Activated T-helper 1 cell treated with anti-CD3 and anti-CD28 coated beads, Interleukin-2, amount 50 U/mL, for 16 hours (primary cell): ENCODE measurements at places on chromosomes 4 and X.

DNA sequence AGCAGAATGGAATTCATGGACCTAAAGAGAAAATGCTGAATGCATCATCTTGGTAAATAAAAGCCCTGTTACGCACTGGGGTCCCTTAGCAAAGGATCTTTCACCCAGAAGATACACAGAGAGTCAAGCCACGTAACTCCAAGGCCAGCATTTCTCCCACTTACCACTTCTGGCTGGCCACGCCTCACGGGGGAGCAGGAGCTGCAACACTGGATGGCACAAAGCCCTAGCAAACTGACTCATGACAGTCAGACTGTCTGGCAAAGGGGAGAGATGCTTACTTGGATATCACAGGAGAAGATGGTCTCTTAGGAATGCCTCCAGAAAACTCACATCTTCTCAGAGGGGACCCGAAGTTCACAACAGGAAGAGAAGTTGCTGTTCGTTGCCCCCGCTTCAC is 51.4 kb upstream of the BCLAF3 start:
- no peak for DNase-seq

DNA sequence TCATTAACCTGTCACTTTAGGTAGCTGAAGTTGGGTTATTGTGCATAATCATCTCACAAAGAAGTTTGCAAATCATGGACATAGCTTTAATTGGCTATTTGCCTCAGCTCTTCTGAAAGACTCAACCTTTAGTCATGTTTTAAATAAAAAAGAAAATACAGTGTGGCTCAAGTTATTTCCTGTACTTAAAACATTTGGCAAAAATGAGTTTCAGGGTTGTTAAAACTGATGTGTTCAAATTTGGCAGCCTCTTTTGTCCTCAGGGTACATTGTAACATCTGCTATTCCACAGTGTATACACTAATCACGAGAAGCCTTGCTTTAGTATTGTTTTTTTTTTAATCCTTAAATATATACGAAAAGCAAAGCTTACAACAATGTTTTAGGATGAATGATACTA is 31.5 kb upstream of the HPGD start:
- no peak for DNase-seq

- no peak for DNase-seq
Measured at GRCh38 chr4:157701695-157701994, 471.2 kb downstream of the GASK1B start.

GRCh38 chr4:150155391-150155790 is 77.1 kb downstream of the DCLK2 start:
- no peak for DNase-seq

DNA sequence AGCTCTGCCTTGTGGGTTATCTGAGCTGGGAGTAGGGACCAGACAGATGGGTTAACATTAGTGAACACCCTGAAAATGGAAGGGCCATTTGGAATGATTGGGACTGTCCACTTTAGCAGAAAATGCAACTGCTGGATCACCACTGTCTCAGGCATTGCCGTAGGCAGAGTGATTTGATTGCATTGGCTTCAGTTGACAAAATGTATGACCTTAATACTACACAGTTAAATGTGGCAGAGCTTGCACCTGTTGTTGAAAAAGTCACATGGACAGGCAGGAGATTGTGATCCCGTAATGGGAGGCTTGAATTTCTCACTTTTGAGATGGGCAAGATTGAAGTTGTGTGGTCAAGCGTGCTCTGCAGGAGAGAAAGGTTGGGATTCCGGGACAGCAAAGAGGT is 166.5 kb upstream of the PUDP start:
- no peak for DNase-seq

GRCh38 chr4:81802285-81802846 is 330.7 kb upstream of the RASGEF1B start:
- DNase-seq: no peak

DNA sequence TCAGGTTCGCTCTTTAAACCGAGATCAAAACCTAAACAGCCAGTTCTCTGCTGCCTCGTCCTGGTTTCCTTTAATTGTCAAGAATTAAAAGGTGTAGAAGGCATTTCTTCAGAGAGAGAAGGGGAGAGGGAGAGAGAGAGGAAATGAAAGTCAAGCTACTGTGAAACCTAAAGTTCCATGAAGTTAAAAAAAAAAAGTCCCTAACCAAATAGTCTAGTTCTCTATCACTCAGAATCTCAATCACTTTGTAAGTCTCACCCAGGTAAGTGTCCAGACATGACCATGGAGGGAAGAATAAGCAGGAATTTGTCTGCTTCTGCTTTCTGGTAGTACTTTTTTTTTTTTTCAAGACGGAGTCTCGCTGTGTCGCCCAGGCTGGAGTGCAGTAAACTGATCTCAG is 18.8 kb upstream of the SMIM14 start:
- DNase-seq: no peak

DNA sequence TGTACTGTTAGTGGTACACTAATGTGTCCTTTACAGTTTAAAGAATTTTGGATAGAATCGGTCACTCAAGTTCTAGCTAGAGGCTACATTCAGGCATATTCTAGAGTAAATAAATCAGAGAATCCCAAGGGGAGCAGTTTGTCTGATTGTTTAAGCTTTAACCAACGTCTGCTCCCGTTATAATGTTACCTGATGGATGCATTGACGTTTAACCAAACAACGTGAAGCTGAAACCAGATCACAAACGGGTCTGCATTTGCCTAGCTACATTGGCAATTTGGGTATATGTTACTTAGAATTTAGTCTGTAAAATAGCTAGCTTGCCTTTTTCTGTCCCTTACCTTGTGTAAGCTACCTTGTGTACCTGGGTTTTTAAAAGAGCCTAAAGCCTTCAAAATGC is 1.6 kb downstream of the PI4K2B start:
- no peak for DNase-seq

DNA sequence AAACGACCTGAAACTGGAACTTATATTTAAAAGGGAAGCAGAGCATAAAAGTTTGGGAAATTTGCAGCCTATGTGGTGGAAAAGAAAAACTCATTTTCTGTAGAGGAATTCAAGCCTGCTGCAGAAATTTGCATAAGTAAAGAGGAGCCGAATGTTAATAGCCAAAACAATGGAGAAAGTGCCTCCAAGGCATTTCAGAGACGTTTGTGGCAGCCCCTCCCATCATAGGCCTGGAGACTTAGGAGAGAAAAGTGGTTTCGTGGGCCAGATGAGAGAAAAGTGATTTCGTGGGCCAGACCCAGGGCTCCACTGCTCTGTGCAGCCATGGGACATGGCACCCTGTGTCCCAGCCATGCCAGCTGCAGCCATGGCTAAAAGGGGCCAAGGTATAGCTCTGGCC is 361.9 kb downstream of the PCDH19 start:
- no peak for DNase-seq

- no peak for DNase-seq
Measured at GRCh38 chr4:581753-582361, 5.8 kb upstream of the TMEM271 start.

GRCh38 chrX:82813671-82814078 is 694.4 kb upstream of the POU3F4 start:
- no peak for DNase-seq

DNA sequence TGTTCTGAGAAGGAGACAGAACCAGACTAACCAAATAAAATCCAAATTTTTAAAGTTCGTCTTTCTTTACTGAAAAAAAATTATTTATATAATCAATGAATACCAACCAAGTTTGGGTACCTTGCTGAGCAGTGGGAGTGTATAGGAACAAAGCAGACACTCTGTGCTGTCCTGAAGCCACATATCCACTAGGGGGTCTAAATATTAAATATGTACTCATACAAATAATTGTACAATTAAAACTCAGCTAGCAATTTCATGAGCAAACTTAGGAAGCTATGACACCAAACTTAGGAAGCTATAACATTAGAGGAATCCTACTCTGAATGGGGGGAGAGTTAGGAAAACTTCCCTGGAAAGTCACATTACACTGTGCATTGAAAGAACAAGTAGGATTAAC is 582.0 kb upstream of the EPHA5 start:
- DNase-seq: no peak

DNA sequence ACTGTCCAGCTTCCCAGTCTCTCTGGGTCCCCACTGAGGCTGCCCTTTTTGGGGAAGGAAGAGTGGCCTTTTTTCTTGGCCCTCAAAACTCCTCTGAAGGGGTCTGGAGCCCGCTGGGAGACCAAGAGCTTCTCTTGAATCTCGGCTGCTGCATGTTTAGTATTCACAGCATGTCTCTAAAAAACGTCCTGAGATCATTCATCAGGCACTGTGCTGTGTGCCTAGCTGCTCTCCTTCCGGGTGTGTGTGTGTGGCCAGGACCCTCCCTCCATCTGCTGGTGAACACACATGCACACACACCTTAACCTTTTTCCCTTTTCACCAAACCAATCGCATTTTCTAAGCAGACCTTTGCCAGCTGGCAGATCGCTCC is 841 bp upstream of the FRMPD3 start:
- no peak for DNase-seq

DNA sequence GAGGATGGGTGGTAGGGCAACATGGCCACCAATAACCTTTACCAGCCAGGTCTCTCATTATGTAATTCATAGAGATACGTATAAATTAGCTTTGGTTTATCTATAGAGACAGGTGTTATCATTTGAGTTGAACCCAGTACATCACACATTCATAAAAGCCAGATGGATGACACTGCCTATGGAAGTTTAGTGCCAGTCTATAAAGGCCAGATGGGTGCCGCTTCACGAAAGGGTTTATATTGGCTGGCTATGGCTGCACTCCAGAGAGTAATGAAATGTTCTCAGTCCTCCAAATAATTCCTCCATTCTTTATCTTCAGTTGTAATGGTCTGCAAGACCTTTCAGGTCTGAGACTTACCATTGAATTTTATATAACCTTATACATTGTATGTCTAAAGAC is 331.9 kb upstream of the NR3C2 start:
- DNase-seq: no peak

DNA sequence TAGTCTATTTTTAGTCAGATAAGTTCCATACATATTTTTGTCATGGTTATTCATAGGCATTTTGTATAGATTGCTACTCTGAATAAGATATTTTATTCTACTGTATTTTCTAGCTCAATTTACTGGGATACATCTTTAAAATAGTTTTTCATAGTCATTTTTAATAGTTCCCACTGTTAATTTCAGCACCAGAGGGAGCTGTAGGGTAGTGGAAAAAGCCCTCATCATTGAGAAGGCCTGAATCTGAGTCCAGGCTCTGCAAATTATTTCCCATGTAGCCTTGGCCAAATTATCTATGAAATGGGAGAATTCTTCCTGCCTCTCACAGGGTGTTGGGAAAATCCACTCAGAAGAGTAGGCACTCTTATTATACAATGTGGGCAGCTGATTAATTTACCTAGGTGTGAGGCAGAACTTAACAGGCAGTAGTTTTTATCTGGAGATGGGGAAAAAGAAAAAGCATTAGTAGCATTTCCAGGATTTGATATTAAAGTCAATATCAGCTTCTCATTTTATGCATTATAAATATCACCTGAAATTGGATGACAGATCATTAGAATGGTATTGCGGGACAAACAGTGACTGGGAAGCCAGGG is 102.9 kb upstream of the PAQR3 start:
- no peak for DNase-seq

GRCh38 chr4:136690360-136690759 is 841.9 kb downstream of the PCDH18 start:
- DNase-seq: no peak

DNA sequence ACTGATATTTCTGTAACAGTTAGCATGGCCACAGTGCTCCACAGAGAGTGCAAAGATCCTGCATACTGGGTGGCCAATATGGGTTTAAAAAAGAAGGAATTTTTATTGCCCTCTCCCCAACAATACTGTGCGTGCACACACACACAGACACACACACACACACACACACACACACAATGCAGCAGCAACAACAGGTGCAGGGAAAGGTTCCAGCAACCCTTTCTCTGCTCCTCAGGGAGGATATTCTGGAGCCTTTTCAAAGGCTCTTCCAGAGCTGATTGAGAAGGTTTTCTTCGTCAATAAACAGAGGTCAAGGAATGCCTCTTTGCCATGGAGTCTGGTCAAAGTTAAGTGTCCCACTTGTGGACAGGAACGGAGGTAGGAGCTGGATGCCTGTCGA is 84.8 kb upstream of the ZFP42 start:
- no peak for DNase-seq

DNA sequence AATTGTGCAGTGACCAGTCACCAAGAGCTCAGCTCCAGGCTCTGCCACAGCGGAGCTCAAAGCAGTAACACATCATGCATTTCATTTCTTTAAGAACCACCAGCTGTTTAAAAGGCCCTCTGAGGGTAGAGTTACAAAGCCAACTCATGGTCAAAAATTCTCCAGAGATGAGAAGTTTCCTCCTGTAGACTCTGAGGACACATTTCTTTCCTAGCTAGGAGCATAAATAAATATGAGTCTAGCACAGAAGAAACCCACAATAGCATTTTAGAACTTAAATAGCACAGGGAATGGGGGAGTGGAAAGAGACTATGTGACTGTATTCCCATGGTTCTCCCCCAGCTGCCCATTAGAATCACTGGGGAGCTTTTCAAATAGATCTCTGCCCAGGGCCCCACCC is 6.5 kb upstream of the CRMP1 start:
- no peak for DNase-seq

GRCh38 chrX:19630776-19631707 is 115.7 kb upstream of the MAP3K15 start:
- no peak for DNase-seq

GRCh38 chr4:77418333-77418732 is 187.3 kb upstream of the CXCL13 start:
- DNase-seq: no peak

DNA sequence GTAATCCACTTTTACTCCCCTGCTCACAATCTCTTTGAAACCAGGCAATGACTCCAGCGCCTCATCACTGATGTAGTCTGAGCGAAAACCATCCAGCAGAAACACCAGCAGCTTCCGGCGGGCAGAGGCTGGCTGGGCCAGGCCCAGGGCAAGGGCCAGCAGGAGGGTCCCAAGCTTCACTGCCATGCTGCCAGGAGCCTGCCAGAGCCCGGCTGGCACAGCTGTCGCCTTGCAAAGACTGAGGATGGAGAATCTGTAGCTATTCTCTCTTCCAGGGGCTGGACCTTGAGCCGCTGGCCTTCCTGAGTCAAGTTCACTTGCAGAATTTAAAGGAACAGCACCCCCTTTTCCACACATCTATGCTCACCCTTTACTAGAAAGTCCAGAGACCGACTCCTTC is at the start of gene ENPP6:
Gene ENPP6 (minus strand): TSS at position 240 of the 400 bp plus-strand sequence. CDS start 54 bp downstream, at position 186.
- no peak for DNase-seq

DNA sequence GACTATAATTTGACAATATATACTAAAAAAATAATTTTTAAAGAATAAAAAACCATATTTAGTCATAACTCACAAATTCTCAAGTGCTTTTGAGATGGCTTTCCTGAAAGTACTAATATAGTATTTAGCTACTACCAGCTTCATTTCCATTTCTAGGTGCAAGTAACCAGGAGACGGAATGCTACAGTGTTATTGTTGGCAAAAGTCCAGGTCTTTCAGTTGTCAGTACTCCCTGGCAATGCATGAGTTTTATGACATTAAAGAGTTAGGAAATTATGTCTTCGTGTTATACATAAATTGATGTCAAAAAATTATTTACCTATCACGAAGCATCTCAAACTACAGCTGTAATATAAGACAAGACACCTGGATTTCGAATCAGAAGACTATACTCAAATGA is 45.0 kb downstream of the TMEM47 start:
- DNase-seq: no peak

DNA sequence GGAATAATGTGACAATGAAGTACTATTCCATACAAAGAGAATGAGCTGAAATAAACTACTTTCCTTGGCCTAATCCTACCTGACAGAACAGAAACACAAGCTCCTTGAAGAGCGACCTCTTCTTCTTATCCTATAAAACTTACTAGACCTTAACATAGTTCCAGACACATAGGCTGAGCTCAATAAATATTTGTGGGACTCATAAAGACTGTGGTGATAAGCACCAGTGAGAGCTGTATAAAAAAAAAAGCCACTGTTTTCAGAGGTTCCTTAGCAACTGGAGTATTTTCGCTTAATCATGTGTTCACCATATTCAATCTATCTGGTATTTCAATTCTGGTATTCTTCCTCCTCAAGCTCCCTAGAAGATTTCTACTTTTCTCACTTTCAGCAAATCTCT is 1129.6 kb downstream of the STPG2 start:
- no peak for DNase-seq
